ENCODE measurements at places on chromosomes 6 and 20. TPM values are rescaled to one million over a fixed set of nuclear protein-coding genes. Genes with fewer than 3 reads are reported as not detected.

DNA sequence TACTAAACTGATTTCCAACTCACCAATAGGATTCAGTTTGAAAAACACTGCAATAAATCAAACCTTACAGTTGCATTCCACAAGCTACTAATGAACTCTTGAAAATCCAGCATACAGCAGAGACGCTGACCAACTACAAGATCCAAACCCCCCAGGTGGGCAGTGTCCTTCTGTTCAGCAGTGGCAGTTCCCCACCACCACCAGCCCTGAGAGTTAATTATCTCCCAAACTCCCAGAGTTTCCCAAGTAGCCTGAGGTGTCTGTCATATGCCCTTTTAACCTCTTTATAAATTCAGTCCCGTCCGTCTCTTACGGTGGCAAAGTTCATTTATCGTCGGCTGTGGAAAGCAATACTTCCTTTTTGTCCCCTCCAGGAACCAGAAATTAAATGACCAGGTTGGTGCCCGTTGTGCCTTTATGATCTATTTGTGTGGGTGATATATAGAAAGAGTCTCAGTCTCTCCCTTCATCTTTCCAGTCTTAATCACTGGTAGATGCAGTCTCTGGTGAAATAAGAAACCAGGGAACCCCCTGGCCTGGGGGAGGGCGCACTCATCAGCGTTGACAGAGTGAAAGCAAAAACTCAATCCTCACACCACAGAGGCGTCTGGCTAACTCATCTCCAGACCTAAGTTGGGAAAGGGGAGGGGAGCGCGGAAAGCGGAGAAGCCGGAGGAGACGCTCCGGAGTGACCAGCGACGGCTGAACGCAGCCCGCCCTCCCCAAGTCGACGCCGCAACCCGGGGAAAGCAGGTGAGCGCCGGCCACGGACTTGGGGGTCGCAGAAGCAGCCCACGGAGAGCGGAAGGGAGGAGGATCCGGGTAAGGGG lies 717 bp downstream of the MRPL14 start:
- H3K27ac ChIP-seq = peak overlapping the region; percentile 86
- peak; percentile 50 for DNase-seq
- H3K27me3 ChIP-seq = no peaks in the 10 kb centered on the region
- peak overlapping the region; percentile 94 for H3K4me3 ChIP-seq
- H3K4me1 ChIP-seq = peaks cover 79% of the 10 kb centered on the region

DNA sequence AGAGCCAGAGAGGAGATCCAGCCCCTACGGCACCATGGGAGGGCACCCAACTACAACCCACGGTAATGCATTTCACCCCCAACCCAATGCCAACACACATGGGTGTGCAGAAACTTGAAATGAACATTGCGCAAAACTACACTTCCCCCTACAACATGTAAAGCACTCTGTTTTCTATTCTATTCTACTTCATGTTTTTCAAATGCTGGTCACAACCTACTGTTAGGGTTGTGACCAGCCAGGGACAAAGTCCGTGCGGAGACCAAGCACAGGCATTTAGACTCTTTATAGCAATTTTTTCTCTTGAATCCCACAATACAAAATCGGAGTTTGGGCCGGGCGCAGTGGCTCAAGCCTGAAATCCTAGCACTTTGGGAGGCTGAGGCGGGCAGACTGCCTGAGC lies 90.6 kb downstream of the MRPL14 start:
- H3K36me3 ChIP-seq = no peaks in the 10 kb centered on the region
- H3K27me3 ChIP-seq = peaks cover 17% of the 10 kb centered on the region
- H3K4me1 ChIP-seq = peaks cover 48% of the 10 kb centered on the region
- peak; percentile 49 for DNase-seq
- peak overlapping the region; percentile 26 for H3K27ac ChIP-seq

DNA sequence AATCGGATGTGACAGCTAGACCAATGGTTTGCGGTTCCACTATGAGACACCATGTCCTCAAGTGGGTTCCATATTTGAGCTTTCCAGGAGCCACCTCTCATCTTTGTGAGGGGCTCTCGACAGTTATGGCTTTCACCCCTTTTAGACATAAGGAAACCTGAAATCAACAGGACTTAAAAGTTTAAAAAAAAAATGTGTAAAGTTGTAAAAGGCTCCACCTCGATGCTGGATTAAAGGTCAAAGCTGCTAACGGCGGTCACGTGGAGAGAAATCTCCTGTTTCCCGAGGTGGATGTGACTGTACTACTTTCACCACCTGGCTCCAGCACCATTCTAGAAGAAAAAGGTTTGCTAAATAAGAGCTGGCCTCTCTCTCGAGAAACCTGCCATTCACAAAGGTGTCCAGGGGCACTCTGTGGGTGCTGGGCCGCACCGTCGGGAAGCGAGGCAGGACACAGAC lies 542 bp downstream of the ATP5F1E start:
- H3K4me3 ChIP-seq = peak overlapping the region; percentile 93
- H3K4me1 ChIP-seq = peaks cover 58% of the 10 kb centered on the region
- H3K36me3 ChIP-seq = peaks cover 29% of the 10 kb centered on the region
- DNase-seq = peak; percentile 31

GRCh38 chr6:113451049-113451448 lies 406.1 kb upstream of the MARCKS start:
- no peaks in the 10 kb centered on the region for H3K36me3 ChIP-seq
- H3K27me3 ChIP-seq = no peaks in the 10 kb centered on the region
- H3K4me1 ChIP-seq = peaks cover 6% of the 10 kb centered on the region
- no peak for DNase-seq
- H3K4me3 ChIP-seq = no peak overlapping the region
- no peak overlapping the region for H3K27ac ChIP-seq

DNA sequence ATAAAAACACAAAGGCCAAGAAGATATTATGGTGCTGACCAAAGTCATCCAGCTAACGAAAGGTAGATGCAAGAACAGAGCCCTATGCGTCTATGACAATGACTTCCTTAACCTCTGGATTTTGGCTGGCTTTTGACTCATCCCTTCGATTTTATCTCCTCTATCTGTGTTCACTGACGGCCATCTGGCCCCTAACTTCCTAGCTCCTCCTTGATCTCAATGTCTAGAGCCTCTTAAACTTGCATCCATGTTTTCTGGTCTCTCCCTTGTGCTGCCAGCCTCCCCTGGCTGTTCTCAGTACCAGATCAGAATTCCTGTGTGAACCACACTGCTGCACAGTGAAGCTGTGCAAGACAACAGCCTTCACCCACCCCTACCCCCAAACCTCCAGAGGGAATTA lies 452.9 kb downstream of the UTRN start:
- H3K36me3 ChIP-seq = peaks cover 55% of the 10 kb centered on the region
- H3K27me3 ChIP-seq = no peaks in the 10 kb centered on the region
- H3K4me3 ChIP-seq = no peak overlapping the region
- DNase-seq = no peak
- peaks cover 6% of the 10 kb centered on the region for H3K4me1 ChIP-seq

DNA sequence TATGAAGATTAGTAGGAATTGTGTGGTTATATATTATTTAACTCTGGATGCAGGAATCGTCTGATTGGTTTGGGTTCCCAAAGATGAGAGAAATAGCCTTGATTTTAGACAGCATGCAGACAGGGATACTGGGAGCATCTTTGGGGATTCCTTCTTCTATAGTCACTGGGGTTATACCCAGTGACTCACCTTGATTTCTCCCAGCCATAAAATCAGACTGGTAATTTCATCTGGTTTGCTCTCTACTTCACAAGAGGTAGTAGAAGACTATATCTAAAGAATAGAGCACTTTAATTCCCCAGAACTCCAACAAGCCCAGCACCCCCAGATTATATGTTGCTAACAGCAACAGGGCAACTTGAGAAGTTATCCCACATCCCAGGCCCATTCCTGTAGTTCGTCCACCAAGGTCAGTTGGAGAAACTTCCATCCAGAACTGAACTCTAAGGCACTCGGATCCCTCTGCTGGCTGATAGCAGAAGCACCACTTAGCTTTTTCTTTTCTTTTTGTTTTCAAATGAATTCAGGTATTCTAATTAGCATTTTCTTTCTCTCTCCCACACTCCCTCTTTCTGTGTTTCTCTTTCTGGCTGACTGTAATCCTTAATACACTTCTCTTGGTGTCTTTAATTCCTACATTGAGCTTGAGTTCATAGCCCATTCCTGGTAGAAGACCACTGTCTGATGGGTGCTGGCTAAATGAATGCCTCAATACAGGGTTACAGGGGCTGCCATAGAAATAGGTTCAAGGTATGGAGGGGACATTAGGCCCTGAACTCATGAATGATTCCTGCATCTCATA lies 20.4 kb upstream of the EFHC1 start:
- H3K36me3 ChIP-seq = peaks cover 12% of the 10 kb centered on the region
- no peaks in the 10 kb centered on the region for H3K27me3 ChIP-seq
- peak overlapping the region; percentile 49 for H3K27ac ChIP-seq
- no peak overlapping the region for H3K4me3 ChIP-seq

- H3K27ac ChIP-seq = no peak overlapping the region
- H3K4me3 ChIP-seq = no peak overlapping the region
- no peaks in the 10 kb centered on the region for H3K36me3 ChIP-seq
- DNase-seq = peak; percentile 50
- no peaks in the 10 kb centered on the region for H3K4me1 ChIP-seq
These were observed 2.1 kb downstream of the KHDRBS2 start for GRCh38 chr6:62283796-62284411.

DNA sequence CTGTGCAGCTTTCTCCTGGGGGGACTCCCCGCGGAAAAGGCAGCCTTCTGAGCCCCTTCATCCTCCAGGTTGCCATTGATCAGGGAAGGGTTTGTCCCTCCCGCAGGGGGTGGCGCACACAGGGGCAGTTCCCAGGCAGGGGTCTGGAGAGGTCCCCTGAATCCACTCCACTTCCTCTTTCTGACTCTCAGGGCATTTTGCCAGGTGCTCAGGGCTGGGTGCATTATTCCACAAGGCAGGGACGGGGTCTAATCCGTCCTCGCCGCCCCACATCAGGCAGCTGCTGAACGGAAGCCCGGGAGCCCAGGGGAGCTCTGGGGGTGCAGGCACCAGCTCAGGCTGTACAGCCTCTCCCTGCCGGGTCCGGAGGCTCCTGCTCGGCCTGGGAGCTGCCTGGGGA lies 180.9 kb downstream of the TTLL2 start:
- H3K27me3 ChIP-seq = peaks cover 2% of the 10 kb centered on the region
- no peaks in the 10 kb centered on the region for H3K36me3 ChIP-seq
- no peak for DNase-seq
- H3K4me1 ChIP-seq = peaks cover 58% of the 10 kb centered on the region
- H3K27ac ChIP-seq = no peak overlapping the region

Gene PAX1
- not detected for polyA plus RNA-seq

Gene PAK5
- polyA plus RNA-seq = not detected

Gene HUS1B
- polyA plus RNA-seq = not detected

Gene HLA-DQB2
- polyA plus RNA-seq = not detected

Gene COL19A1
- polyA plus RNA-seq = not detected

Gene FAM184A
- polyA plus RNA-seq = 6.5 TPM

Gene C6orf132
- 0.78 TPM for polyA plus RNA-seq
